ENCODE measurements at places on chromosomes 7 and 10. TPM values are rescaled to one million over a fixed set of nuclear protein-coding genes. Genes with fewer than 3 reads are reported as not detected.

The CUTC gene
- 8.5 TPM for total RNA-seq

The SH3PXD2A gene
- 58.6 TPM for total RNA-seq

The NUTM2A gene
- total RNA-seq = 0.66 TPM

The OR6V1 gene
- total RNA-seq = not detected

The DDC gene
- not detected for total RNA-seq

The ADIRF gene
- 1.0 TPM for total RNA-seq

The PURB gene
- 29.3 TPM for total RNA-seq

The MRPS33 gene
- total RNA-seq = 29.5 TPM

The OGA gene
- 78.0 TPM for total RNA-seq

The RPP38 gene
- total RNA-seq = 15.5 TPM

All from placental pericyte (primary cell).